ENCODE measurements at places on chromosomes 5 and 9. TPM values are rescaled to one million over a fixed set of nuclear protein-coding genes. Genes with fewer than 3 reads are reported as not detected.

Gene RPP25L
- total RNA-seq, result 19.0 TPM

Gene TMEM245
- total RNA-seq, result 60.0 TPM

Gene RGS7BP
- 0.18 TPM for total RNA-seq

Gene BTNL8
- not detected for total RNA-seq

Gene TAF11L9
- total RNA-seq, result not detected

Gene ISL1
- 0.30 TPM for total RNA-seq

Gene TAF11L5
- not detected for total RNA-seq

Gene TGFBI
- 4,385 TPM for total RNA-seq

Measured in smooth muscle cell of the umbilical artery (primary cell).